Activated B cell treated with CpG ODN at 0.5 μM for 24 hours (primary cell): ENCODE measurements at places on chromosomes 4 and X.

GRCh38 chrX:119871245-119871598, 311 bp downstream of the RNF113A start:
- DNase-seq = no peak

DNA sequence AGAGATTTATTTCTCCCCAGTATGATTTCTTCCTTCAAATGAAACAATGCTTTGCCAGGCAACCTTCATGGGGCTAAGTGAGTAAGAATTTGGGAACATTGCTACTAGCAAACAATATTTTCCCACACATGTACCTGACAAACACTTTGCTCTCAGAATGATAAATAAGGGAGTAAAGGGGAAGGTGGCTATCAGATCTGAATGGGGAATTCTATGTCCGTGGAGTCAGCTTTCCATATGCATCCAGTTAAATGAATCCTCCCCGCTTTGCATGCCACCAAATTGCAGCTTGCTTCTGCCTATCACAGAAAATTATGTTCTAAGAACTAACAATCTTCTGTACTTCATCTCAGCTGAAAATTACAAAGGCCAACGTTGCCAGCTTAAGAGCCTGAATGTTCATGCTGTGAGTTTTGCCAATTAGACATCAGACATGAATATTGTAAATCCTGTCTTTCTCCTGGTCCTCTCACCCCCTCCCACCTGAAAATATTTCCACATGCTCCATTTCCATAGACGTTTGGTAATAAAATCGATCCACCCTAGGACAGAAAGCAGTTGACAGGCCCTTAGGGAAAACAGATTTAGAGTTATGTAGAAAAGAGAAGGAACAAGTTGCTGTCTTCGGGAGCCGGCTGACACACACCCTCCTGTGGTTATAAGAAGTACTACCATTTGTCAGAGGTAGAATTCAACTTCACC, 6.3 kb downstream of the MEPE start:
- no peak for DNase-seq

- no peak for DNase-seq
These were observed 127.4 kb downstream of the ZNF330 start for GRCh38 chr4:141348125-141348524.

DNA sequence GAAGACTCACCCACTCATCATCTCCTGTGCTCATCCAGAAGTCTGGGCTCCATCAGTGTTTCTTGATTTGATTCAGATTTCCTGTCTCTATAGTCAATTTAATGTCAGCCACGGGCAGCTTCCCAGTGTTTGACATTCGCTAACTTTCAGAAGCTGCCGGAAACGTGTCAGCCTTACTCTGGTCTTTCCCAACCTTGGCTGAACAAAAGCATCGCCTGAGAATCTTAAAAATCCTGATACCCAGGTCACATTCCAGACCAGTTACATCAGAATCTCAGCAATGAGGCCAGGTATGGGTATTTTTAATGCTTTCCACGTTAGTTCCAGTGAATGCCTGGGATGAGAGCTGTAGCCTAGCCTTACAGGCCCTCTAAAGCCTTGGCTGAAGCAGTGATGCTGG, 233.8 kb downstream of the FRMPD4 start:
- DNase-seq = no peak

GRCh38 chr4:124173912-124174311, 538.6 kb downstream of the ANKRD50 start:
- no peak for DNase-seq

DNA sequence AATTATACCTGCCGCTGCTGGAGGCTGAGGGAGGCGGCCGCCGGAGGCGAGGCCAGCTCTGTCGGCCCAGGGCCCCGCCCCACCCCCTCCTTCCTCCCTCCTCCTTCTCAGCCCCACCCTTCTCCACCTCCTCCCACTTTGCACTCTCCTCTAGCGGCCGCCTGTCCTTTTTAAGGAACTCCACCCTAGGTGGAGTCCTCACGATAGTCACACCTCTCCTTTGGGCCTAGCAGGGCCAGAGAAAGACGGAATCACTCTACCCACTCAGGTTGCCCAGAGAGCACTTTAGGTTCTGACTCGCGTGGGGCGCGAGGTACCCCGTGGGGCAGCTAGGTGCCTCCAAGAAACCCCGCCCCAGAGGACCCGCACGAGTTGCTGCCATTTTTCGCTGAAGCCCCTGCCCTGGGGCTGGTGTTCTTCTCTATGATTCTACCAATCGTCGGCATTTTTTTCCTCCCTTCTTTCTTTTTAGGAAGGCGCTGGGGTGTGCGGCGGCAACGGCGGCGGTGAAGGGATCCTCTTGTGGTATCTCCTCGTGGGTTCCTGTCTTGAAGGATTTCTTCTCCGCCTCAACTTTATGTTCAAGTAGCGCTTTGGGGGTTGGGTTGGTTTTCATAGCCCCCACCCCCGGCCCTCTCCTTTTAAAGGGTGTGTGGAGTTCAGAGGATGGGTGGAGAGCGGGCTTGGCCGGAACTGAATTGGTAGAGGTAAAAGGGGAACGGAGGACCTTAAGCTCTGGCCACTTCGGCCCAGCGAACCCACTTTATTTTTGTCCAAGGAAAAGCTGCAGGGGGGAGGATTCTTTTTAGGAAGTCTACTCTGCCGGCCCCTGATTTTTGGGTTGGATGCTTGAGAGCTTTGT, at the start of gene KLF8:
Gene KLF8, plus strand, starts transcription at position 136 of the 862 bp plus-strand sequence. CDS start 979 bp downstream, outside the sequence.
- DNase-seq = peak; percentile 25
